ENCODE measurements at places on chromosomes 4 and X.

GRCh38 chr4:75985116-75985515 lies 5.6 kb downstream of the SDAD1 start:
- DNase-seq: no peak

GRCh38 chr4:125741825-125742452 lies 427.2 kb downstream of the FAT4 start:
- no peak for DNase-seq

- DNase-seq: no peak
Observed at GRCh38 chr4:118077767-118078105, 43.5 kb downstream of the NDST3 start.

DNA sequence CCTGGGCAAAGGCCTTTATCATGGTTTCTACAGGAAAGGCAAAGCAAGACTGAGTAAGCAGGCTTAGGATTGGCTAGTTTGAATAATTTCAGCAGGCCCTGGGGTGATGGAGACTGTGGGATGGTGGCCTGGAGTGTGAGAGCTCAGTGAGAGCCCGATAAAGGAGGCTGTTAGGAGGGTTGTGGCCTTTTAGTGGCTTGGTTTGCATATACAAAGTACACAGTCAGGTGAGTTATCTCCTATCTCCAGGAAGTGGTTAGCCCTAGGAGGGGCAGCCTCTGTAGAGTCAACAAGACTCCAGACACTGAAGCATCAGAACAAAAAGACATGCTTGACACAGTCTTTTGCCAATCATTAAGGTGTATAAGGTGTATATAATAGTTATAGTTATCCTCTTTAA lies 157.2 kb downstream of the CFAP299 start:
- DNase-seq: peak; percentile 37

DNA sequence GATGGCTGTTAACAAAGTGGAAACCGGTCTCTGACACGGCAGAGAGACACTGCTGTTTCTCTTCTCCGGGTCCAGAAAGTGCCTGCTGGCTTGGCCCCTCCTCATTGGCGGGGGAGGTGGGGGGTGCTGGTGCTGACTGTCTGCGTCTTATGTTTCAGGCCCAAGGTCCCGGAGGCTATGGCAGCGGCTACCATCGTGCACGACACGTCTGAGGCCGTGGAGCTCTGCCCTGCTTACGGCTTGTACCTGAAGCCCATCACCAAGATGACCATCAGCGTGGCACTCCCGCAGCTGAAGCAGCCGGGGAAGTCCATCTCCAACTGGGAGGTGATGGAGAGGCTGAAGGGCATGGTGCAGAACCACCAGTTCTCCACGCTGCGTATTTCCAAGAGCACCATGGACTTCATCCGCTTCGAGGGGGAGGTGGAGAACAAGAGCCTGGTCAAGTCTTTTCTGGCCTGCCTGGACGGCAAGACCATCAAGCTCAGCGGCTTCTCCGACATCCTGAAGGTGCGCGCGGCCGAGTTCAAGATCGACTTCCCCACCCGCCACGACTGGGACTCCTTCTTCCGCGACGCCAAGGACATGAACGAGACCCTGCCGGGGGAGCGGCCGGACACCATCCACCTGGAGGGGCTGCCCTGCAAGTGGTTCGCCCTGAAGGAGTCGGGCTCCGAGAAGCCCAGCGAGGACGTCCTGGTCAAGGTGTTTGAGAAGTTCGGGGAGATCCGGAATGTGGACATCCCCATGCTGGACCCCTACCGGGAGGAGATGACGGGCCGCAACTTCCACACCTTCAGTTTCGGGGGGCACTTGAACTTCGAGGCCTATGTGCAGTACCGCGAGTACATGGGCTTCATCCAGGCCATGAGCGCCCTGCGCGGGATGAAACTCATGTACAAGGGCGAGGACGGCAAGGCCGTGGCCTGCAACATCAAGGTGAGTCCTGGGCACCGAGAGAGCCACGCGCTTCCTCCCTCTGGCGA lies 2.2 kb downstream of the AKAP17A start:
- DNase-seq: no peak

DNA sequence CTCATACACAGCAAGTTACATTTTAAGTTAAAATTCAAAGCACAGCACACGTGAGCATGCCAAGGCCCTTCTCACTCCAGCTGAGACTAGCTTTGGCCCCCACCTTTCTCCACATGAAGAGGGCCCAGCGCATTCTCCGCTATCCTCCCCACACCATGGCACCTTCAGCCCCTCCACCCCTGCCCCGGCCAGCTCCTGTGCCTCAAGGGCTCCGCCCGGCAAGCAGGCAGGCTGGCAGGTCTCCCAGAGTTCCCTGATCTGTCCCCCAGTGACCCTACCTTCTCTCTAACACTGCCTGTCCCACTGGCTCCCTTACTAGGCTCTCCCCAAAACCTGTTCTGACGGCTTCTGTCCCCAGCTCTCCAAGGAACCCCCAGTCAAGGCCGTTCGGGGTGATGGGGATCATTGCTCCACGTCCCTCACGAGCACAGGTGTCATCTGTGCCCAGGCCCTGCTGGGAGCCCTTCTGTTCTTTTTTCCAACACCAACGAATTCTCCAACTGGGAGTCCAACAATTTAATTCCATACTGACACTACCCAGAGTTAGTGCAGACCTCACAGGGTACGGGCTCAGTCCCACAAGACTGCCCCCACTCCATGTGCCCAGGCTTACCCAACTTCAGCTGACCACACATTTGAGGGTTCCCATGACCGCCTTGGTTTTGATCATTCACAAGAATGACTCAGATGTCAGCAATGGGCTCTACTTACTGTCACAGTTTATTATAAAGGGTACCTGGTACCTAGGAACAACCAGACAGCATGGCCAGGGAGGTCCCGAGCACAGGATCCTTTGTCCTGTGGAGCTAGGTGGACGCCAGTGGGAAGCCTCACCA lies 4.2 kb downstream of the LETM1 start:
- DNase-seq: no peak
